ENCODE measurements at places on chromosomes 4 and X. TPM values are rescaled to one million over a fixed set of nuclear protein-coding genes. Genes with fewer than 3 reads are reported as not detected.

Gene DEFB131A
- not detected for polyA plus RNA-seq

Gene SGMS2
- polyA plus RNA-seq: 28.7 TPM

Gene ENOX2
- 8.7 TPM for polyA plus RNA-seq

Gene FHDC1
- polyA plus RNA-seq: 2.1 TPM

Gene ZGRF1
- polyA plus RNA-seq: 1.2 TPM

Gene ARHGEF6
- polyA plus RNA-seq: 2.0 TPM

Gene CXCL8
- polyA plus RNA-seq: 21.6 TPM

Gene RTL3
- polyA plus RNA-seq: not detected

Gene PPBP
- polyA plus RNA-seq: not detected

Gene MAGEC1
- polyA plus RNA-seq: not detected

Gene NXF2B
- not detected for polyA plus RNA-seq

GRCh38 chrX:50905334-50905733 lies 5.2 kb upstream of the BMP15 start:
- no peak for DNase-seq

GRCh38 chr4:188190461-188190860 lies 51.2 kb downstream of the TRIML1 start:
- DNase-seq: no peak

GRCh38 chr4:115687052-115687755 lies 573.8 kb upstream of the NDST4 start:
- no peak for DNase-seq

- peak; percentile 90 for DNase-seq
Measured at GRCh38 chrX:123961268-123962005, at the start of gene STAG2. Gene STAG2 (plus strand): TSS chrX:123961706. CDS start chrX:124022628, 60,922 bp downstream.

DNA sequence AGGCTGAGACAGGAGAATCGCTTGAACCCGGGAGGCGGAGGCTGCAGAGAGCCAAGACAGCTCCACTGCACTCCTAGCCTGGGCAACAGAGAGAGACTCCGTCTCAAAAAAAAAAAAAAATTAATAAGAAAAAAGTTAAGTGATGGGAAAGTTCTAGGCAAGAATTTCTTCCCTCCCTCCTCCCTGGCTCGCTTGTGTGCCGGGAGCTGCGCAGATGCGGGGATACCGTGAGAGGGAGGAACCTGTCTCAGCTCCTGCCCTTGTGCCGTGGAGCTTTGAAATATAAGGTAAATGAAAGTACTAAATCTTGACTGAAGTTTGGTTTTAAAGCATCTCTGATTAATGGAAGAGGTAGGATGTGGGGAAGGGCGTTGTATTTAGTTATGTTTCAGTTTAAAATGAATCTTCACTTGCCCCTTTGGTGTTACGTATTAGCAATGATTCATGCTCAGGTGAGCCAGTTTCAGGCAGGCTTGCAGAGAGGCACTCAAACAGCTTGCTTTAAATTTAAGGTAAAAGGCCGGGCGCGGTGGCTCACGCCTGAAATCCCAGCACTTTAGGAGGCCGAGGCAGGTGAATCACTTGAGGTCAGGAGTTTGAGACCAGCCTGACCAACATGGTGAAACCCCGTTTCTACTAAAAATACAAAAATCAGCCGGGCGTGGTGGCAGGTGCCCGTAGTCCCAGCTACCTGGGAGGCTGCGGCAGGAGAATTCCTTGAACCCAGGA lies 1.4 kb upstream of the UFSP2 start:
- DNase-seq: no peak

GRCh38 chr4:86554646-86555045 lies 39.5 kb upstream of the PTPN13 start:
- no peak for DNase-seq

DNA sequence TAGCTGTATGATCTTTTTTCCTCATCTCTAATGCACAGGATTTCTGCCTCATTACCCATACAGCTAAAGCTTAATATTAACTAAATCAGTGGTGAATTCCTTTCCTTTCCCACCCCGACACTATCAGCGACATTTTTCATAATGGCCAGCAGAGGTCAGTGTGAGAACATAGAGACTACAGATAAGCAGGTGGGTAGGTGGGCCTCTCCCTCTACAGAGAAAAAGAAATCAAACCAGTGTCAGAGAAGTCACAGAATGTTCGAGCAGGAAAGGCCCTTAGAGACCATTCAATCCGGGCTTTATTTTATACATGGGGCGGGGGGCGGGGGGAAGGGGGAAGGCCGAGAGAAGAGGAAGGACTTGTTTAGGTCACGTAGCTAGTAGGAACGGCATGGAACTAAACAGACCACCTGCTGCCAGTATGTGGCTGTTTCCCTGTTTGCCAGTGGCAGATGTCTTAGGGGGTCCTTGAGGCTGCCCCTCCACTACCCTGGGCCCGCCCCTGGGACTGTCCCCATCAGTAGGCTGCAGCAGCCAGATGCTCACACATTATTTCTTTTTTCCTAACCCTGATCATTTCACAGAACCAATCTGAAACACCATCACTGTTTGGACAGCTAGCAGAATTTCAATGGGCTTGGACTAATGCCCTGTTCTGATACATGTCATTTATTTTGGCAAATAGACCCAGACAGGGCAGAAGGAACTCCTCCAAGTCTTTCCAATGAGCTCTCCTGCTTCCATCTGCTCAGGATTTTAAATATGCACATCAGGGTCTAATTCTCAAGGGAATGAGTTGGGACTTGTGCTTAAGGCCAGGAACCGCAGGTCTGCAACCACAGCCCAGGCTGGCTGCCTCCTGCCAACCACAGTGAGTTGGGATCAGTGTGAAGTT lies 133.4 kb downstream of the ATG4A start:
- peak; percentile 59 for DNase-seq

- no peak for DNase-seq
Measured at GRCh38 chr4:43402393-43402792, 509.9 kb downstream of the GRXCR1 start.

DNA sequence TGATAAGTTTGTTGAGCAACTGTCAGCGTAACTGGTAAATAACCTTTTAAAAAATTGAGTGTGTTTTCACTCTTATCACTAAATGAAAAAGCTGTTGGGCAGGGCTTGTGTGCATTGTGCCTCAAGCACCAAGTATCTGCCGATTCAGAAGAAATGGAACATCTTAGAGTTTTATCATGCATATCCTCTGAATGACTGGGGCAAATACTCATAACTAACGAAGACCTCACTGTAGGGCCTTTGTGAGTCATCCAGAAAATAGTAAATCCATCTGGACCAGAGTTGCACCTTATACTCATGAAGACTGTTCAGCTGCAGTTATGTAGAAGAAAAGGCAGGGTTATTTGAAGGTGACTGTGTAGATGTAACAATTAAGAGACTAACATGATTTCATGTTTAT lies 222.1 kb downstream of the CAMK2D start:
- DNase-seq: no peak

DNA sequence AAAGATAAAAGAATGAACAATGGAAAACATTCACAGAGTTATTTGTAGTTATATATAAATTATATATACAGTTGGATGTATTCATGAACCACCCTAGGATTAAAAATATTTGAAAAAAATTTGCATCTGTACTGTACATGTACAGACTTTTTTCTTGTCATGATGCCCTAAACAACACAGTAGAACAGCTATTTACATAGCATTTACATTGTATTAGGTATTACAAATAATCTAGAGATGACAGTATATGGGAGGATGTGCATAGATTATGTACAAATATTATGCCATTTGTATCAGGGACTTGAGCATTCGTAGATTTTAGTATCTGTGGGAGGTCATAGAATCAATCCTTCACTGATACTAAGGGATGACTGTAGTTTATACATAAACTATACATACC lies 44.8 kb downstream of the GSTCD start:
- no peak for DNase-seq

GRCh38 chr4:56531149-56531770 lies 25.7 kb downstream of the ARL9 start:
- DNase-seq: no peak

DNA sequence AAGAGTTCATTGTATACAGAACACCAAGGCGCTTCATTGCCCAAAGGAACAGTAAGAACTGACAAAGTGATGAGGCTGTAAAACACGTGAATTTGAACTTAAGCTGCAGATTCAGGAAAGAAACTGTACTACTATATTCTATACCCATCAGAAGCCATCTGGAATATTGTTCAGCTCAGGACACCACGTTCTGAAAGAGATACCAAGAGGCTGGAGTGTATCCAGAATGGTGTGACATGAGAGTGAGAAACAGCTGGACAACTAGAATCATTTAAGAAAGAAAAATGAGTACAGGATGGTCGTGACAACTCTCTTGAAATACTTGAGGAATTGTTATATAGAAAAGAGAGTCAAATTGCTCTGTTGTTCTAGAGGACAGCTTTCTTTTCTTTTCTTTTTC lies 94.9 kb downstream of the MGST2 start:
- DNase-seq: no peak

DNA sequence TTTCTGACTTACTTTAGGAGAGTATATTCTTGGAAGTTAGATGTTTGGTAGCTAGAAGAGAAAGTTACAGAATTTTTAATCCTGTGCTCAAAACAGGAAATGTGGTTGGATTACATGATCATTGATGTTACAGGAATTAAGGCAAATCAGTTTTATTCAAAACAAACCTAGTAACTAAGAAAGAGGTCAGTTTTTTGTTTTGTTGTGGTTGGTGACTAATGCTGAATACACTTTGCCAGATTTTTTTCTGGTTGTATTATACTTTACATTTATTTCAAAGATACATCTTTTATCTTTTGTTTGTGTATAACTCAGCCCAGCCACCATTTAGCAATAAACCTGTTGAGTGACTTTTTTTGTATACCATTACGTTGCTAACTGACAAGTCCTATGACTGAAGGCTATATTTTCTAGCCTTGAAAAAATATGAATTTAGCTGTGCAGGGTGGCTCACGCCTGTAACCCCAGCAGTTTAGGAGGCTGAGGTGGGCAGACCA lies 116.7 kb downstream of the KLHL8 start:
- no peak for DNase-seq

GRCh38 chrX:115897956-115898355 lies 272.6 kb upstream of the AGTR2 start:
- no peak for DNase-seq

- no peak for DNase-seq
Measured at GRCh38 chrX:39484159-39485068, 613.3 kb downstream of the BCOR start.

GRCh38 chr4:15400981-15401671 lies 26.7 kb upstream of the C1QTNF7 start:
- peak; percentile 13 for DNase-seq

Measured in hepatocyte (in vitro differentiated cells).